ENCODE measurements at places on chromosomes 2 and 18.

- DNase-seq, result peak; percentile 36
These were observed 35.8 kb downstream of the ANO7 start for GRCh38 chr2:241224018-241224850.

DNA sequence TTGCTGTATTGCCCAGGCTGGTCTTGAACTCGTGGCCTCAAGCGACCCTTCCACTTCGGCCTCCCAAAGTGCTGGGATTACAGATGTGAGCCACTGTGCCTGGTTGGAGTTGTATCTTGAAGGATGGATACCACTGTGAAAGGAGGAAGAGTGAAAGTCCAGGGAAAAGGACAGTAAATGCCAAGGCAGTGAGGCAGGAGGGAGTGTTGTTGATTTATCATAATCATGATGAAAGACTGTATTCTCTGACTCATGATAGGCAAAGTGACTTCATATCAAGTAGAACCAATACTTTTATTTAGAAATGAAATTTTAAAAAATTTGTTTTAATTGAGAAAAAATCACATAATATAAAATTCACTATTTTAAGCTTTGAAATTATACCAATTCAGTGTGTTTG is 162.3 kb downstream of the ARHGAP28 start:
- no peak for DNase-seq

- no peak for DNase-seq
These were observed 41.5 kb downstream of the PMAIP1 start for GRCh38 chr18:59941331-59941730.

DNA sequence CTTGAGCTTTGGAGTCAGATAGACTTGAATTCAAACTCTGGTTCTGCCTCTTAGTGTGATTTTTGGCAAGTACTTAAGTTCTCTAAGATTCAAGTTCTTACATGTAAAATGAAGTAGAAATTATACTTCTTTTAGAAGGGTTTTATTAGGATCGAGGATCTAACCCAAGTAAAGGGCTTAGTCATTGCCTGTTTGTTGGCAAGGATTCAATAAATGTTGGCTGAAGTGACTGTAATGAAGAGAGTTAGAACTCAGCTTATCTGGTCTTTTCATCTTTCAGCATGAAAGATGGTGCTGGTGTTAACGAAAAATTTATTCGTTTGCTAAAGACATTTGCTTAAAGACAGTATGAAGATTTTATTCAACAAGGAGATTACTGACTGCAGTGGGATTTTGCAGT is 315.9 kb upstream of the THUMPD2 start:
- no peak for DNase-seq

DNA sequence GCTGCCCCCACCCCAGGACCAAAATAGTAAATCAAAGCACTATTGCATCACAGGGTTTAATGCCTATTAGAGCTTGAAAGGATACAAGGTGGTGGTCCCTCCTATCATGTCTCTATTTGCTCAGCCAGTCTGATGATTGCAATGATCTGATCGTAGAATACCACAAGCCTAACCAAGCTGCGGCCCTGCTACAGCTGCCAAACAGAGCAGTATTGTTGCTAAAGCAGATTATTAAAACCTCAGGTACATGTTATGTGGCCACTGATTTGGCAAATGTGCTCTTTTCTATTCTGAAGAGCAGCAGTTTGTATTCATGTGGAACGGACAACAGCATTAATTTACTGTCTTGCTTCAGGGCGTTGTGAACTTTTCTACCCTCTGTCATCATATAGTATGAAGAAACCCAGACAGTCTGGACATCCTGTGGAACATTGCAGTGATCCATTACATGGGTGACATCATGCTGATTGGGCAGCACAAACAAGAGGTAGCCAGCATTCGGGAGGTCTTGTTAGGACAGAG is 8.4 kb upstream of the VAPA start:
- DNase-seq, result no peak

DNA sequence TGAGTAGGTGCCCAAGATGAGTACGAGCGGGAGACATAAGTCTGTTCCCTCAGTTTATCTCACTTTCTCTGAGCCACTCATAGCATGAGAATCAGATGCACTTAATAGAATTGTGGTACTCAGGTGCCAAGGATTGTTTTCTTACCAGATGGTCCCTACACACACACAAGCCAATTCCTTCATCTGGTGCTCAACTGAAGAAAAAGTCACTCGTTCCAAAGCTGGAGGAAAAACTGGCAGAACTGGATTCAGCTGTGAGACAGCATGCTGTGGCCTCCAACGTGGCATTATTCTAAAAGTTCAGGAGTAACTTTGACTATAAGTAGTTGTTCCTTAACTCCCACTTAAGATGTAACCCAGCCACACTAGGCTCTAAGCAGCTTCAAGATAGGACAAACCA is 33.4 kb upstream of the ABCA12 start:
- DNase-seq, result peak; percentile 15

DNA sequence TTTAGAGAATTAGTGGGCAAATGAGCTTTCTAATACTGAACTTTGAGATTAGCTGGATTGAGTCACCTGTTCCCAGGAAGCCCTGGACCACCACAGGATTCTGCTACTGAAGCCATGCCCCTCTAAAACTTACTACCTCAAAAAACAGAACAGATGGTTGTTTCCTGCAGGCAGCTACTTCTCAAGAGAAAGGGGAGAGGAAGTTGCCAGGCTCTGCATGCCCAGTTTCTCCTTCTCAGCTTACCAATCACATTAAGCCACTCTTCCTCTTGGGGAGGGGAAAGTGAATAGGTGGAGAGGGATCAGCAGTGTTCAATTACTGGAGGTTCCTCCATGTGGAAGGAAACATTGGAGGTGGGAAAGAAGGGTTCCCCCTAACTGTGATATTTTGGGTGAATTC is 24.9 kb upstream of the C1GALT1C1L start:
- DNase-seq, result no peak

GRCh38 chr2:162487816-162488215 is 143.9 kb downstream of the GCA start:
- DNase-seq, result peak; percentile 89

DNA sequence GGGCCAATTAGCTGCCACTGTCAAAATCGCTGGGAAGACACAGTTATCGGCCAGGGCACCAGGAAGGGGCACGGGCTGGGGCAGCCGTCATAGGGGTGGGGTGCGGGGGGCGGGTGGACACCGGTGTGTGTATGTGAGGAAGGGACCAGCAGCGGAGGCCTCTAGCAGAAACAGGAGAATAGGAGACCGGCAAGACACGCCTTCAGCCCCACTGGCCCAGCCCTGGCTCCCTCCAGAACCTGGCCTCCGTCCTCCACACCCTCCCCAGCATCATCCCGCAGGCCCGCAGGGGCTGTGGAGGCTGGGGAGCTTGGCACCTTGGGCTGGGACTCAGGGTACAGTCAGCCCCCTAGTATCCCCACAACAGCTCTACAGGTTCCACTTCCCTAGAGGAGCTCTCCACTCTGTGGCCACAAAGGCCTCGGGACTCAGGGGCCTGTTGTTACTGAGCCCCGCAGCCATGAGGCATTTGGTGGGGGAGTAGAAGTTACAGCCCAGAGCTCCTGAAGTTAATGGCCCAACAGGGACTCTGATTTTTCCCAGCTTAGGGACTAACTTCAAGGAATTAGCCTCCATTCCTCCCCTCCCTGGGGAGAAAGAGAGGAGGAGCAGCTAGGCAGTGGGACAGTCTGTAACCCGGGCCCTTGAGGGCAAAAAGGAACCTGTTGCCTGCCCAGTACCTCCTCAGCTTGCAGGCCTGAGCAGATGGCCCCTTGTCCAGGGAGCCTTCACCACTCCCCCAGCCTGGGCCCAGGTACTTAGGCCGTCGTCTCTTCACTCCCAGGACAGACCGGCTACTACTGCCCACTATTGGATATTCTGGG is 19.9 kb downstream of the SH2D6 start:
- DNase-seq, result no peak

DNA sequence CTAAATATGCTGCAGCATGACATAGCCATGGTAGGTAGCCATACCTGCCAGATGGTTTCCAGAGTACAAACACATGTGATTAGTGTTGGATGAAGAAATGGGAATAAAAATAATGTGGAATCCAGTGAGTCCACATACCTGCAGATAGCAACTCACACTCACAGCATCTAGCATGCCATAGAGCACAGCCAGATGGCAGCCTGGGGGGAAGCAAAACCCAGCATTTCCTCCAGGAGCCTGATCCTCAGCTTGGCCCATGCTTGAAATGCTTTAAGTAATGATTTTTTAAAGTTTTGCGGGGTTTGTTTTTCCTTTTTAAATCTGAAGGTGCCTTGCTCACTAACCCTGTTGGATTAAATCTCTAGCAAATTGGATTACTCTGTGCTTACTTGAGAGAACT is 535.1 kb downstream of the STK39 start:
- DNase-seq, result peak; percentile 73

GRCh38 chr2:10759151-10759714 is 37.8 kb downstream of the ATP6V1C2 start:
- DNase-seq, result no peak

DNA sequence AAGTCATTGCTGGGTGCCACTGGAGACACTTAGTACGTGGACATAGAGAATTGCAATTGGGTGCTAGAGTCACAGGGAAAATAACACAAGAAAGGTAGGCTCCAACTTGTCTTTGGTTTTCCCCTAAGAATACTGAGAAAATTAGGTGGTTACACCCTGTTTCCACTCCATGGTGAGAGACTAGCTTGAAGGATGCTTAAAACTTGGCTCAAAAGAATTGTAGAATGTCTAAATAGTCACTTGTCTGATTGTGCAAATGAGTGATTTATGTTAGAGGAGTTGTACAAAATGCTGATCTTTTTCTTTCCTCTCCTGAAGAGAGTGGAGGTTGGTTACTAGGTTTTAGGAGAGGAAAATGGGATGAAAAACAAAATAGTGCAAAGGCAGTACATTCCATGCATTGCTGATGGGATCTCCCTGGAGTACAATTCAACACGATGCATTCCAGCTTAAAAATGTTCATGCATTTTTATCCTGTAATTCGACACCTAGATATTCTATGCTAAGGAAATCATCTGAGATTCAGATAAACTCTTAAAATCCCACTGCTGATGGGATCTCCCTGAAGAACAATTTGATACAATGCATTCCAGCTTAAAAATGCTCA is 2.2 kb upstream of the SERPINB12 start:
- peak; percentile 65 for DNase-seq

DNA sequence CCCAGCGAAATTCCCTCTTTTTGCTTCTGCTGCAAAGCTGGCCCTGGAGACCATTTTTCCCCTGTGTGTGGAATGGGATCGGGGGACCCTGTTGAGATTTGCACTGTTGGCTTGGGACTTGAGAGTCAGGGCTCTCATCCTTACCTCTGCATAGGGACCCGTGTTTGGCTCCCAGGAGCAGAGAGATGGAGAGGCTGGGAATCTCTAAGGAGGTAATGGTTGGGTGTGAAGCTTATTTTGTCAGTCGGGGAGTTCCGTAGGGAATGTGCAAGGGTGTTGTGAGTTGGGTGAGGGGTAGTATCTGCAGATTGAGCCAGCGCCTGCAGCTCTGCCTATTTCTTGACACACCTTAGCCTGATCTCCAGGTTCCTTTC is 4.5 kb downstream of the GATA6 start:
- no peak for DNase-seq

DNA sequence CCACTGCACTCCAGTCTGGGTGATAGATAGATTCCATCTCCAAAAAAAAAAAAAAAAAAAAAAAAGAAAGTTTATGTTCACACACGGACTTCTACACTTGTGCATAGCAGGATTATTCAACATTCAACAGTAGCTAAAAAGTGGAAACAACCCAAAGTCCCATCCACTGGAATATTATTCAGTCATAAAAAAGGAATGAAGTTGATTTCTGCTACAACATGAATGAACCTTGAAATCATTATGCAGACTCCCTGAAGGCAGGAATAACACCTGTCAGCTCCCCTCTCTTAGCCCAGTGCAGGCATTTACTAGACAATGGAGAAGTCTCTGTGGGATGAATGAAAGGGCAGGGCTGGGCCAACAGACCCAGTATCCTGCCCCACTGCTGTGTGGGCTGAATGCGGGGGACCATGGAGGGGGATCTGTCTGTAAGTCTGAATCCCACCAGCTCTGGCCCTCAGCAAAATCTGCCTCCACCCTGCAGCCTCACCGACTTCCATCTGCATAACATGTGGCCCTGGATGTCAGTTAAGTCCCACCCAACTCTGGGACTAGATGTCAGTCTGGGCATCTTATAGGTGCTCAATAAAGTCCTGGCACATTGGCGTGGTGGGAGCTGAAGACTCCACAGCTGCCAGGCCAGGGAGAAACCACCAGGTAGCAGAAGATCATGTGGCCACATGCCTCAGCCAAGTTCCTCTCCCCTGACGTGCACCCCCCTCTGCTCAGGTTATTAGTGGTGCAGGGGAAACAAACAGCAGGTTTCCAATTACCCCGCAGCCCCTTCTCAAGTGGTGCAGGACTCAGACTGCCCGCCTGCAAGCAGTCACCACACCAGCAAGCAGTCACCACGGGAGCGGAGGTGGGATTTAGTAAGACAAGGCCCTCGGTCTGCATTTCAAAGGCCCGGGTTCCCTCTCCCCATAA is 8.9 kb downstream of the ZFP36L2 start:
- no peak for DNase-seq

GRCh38 chr2:216959433-216959832 is 99.6 kb upstream of the TNP1 start:
- no peak for DNase-seq

DNA sequence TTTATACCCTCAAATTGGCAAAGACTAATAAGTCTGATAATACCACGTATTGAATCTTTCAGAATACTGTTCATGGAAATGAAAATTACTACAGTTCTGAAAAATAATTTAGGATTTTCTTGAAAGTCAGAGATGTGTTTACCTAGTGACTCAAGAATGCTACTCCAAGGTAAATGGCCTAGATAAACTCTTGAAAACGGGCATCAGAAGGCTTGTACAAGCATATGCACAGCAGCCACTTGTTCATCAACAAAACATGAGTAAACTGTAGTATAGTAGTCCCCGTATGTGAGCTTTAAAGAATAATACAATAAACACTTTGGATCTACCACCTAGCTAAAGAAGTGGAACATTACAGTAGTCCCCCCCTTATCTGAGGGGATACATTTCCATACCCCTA is 157.5 kb downstream of the THADA start:
- no peak for DNase-seq

DNA sequence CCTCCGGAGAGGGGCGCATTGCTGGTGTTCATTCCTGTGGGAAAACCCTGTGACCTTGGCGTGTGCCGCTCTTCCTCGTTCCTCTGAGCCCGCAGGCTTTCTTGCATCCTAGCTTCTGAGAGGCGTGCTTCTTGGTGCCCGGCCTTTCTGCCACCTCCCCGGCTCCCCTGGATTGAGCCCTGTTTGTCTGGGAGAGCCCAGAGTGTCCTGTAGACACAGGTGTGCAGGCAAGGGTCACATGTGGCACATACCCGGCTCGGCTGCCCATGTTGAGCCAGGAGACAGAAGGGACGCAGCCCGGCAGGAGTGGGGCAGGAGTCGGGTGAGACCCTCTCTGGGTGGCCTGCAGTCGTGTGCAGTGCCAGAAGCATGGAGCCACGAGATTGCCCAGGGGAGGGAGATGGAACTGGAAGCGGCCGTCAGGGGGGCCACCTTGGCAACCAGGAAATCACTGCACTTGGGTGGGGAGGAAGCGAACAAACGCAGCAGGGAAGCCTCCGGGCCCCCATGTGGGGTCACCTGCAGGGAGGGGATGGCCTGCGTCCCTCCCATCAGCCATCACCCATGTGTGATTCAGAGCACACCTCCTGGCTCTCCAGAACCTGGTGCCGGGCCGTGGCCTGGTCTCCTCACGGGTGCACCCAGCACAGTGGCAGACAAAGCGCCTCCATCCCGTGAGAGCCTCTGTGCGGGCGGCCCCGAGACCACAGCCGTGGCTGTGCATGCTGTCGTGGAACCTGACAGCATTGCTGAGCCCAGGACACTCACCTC is 92.9 kb downstream of the SH3BP4 start:
- peak; percentile 37 for DNase-seq

GRCh38 chr2:20942646-20943125 is 101.2 kb downstream of the APOB start:
- DNase-seq, result no peak

GRCh38 chr18:79384151-79384807 is 11.5 kb upstream of the NFATC1 start:
- DNase-seq, result no peak

Data from trophoblast cell (in vitro differentiated cells and primary cell).